ENCODE measurements at places on chromosomes 7 and 10.

- peak; percentile 22 for DNase-seq
These were observed 10.4 kb downstream of the STMP1 start for GRCh38 chr7:135672560-135673359.

GRCh38 chr7:27161214-27161720, 4.1 kb downstream of the HOXA9 start:
- DNase-seq = no peak

DNA sequence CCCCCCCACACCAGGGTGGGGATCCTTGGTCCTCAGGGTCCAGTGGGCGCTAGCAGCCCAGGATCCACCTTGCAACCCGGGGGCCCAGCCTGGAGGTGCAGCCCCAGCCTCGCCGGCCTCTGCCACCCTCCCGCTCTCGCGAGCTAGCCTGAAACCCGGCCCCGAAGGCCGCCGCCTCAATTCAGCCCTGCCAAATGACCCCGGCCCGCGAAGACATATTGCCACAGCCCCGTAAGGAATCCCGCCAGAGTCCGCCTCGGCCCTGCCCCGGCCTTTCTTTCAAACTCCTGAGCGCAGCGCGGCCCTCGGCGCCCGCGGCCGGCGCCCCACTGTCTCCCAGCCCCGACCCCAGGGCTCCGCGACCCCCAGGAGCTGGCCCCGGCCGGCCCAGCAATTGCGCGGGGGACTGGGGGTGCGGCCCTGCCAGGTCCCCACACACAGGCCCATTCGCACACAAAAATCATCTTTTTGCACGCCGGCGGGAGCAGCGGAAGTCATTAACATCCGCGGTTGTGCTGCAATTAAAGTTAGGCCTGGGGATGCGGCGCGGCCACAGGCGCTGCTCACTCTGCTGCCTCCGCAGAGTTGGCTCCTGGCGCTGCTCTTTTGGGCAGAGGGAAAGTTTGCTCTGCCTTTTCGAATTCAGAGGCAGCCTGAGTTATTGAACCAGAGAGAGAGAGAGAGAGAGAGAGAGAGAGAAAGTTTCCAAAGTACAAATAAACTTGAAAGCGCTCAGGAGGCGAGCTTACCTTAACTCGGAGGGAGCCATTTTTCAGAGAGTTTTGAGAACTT, 4.0 kb downstream of the HOXA5 start:
- DNase-seq = no peak

DNA sequence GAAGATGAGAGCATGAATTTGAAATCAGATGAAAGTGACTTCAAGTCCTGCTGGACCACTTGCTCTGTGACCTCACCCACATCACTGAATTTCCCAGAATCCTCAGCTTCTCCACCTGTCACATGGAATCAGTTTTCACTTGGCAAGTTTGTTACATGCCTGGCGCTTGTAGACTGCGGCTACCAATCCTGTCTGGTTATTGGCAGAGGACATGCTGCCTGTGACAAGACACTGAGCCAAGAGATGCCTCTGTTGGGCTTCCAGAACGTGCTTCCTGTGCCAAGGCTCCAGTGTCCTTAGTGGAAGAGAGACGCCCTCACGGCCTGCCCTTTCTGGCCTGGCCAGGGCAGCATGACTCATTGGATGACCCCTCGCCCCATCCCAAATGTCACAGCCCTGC, 4.4 kb upstream of the MYL10 start:
- DNase-seq = no peak

DNA sequence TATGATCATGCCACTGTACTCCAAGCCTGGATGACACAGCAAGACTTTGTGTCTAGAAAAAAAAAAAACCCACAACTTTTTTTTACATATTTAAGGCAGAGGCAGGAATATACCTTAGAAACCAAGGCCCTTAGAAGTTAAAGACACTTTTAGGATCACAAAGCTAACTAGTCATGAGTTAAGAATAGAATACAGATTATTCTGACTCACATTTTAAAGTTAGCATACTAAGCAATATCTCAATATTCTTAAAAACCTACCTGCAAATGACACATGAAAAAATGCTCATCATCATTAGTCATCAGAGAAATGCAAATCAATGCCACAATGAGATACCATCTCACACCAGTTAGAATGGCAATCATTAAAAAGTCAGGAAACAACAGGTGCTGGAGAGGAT, 177.7 kb downstream of the CHCHD3 start:
- DNase-seq = no peak

Measured in DND-41 (cell line).